ENCODE measurements at places on chromosomes 7 and 10. TPM values are rescaled to one million over a fixed set of nuclear protein-coding genes. Genes with fewer than 3 reads are reported as not detected.

- no peak for DNase-seq
Observed at GRCh38 chr7:91067242-91067641, 197.0 kb upstream of the FZD1 start.

DNA sequence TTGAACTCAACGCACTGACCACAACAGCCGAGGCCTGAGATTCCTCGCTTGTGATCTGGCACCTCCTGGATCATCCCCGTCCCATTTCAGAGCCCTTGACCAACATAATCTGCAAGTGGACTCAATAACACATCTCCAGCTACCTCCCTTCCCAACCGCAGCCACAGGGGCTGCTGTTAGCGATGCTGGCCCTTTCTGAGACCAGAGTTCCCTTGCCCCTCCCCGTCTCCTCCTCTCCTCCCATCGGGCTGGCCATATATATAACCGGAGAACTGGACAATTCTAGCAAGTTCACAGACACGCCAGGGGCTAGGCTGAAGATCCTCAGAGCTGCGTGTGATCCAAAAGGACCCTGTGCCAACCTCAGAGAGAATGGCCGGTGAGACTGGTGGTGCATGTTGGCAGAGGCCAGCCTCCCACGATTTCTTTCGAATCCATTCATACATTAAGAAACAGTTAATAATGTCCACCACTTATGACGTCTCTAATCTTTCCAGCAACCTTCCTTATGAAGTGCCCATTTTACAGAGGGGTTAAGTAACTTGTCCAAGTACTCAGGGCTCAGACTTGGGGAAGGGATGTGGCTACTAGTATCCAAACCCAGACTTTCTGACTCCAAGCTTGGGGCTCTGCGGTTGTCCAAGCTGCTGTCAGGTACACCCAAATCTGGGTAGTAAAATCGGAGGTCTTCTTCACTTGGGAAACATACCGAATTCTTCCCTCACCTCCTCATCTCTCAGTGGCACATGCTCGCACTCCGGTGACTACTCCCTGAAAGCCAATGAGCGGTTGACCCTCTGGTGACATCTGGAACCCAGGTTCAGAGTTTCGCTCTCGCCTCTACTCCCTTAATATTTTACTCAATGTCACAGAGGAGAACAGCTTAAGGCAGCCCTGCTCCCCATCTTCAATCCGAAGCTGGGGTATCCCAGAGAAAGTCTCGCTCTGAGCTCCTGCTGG is 11.2 kb upstream of the FEZF1 start:
- DNase-seq, result no peak

- no peak for DNase-seq
Observed at GRCh38 chr7:44391746-44392617, 66.6 kb upstream of the CAMK2B start.

GRCh38 chr7:127487381-127487780 is 94.9 kb upstream of the ZNF800 start:
- no peak for DNase-seq

The PWWP2B gene
- total RNA-seq, result 12.6 TPM

The PDE6C gene
- not detected for total RNA-seq

The ABCB4 gene
- 0.90 TPM for total RNA-seq

DNA sequence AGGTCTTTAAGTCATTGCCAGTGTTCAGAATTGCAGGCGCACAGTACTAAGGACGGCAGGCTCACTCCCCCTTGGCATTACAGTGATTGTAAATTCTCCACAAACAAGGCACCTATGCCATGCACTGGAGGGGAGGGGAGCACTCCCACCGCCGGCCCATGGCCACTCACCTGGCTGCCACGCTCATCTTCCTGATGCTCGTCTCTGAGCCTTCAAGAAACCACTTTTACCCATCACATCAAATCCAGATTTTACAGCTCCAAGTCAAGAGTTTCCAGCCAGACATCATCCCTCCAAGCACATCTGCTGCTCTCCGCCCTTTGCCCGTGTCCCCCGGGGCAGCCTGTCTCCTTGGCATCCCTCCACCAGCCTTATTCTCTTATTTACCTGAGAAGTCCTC is 350.2 kb upstream of the SHH start:
- DNase-seq, result no peak

Measured in tibial nerve (tissue), 4 donors.